NT2/D1 (cell line): ENCODE measurements at places on chromosomes 4 and X.

DNA sequence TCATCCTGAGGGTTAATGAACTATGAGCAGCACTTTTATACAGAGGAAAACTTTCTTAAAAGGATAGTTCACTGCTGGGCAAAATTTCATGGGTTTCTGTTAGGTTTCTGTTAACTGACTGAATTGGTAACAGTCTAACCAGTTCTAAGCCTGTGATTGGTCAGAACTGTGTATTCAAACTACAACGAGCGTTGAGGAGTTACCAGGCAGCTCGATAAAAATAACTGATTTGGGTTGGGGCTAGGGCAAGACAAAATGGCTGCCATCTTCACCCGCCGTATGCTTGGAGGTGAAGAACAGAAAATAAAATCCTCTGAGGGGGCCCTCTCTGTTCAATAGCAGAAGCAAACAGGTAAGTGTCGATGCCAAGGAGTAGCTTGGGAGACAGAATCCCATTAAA, 22.0 kb downstream of the FAM133A start:
- no peak for DNase-seq

GRCh38 chr4:103410386-103410785, 212.2 kb upstream of the CENPE start:
- no peak for DNase-seq

DNA sequence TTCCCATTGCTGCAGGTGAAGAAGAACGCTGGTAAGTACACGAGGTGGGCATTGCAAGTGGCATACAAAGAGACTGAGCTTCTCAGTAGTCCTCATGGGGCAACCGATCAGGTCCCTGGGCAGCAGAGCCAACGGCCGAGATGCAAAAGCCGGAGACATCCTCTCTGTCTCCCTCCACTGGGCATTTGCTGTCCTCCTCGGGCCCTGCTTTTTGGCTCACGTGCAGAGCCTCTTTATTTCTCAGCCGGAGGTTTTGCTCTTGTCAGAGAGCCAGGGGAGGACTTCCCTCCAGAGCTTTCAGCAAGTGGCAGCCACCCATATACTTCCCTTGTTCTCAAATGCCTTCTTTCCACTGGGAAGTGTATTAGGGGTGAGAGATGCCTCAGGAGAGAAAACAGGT, 18.0 kb downstream of the STARD8 start:
- DNase-seq: no peak

GRCh38 chr4:169640261-169640870, 20.0 kb downstream of the CLCN3 start:
- DNase-seq: no peak

- no peak for DNase-seq
These were observed 502.8 kb downstream of the CFAP47 start for GRCh38 chrX:36422368-36422767.

- no peak for DNase-seq
These were observed 76.6 kb downstream of the USO1 start for GRCh38 chr4:75800972-75801371.

- peak; percentile 22 for DNase-seq
These were observed 1028.4 kb upstream of the INTU start for GRCh38 chr4:126604268-126604867.

DNA sequence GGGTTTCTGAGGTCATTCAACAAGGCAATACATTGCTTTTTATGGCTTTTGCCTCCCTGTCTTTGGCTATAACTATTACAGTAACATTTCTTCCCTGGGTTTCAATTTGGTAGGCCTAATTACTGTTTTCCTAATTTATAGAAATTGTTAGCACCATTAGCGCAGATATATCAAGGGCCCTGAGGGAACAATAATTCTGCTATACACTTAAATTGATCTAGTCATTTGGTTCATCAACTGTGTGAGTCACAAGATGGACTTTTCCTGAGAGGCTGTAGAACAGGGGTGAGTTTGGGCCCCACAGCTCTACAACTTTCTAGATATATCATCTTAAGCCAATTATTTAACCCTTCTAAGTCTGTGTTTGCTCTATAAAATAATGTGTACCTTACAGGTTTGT, 107.9 kb downstream of the COMMD8 start:
- DNase-seq: no peak

- DNase-seq: no peak
These were observed 2.2 kb downstream of the NEXMIF start for GRCh38 chrX:74922922-74923543.

- DNase-seq: no peak
These were observed 615.4 kb upstream of the GRID2 start for GRCh38 chr4:91688413-91688812.

GRCh38 chr4:10096978-10097335, 19.6 kb downstream of the WDR1 start:
- no peak for DNase-seq

GRCh38 chr4:84985952-84986351, 19.5 kb upstream of the WDFY3 start:
- DNase-seq: no peak

DNA sequence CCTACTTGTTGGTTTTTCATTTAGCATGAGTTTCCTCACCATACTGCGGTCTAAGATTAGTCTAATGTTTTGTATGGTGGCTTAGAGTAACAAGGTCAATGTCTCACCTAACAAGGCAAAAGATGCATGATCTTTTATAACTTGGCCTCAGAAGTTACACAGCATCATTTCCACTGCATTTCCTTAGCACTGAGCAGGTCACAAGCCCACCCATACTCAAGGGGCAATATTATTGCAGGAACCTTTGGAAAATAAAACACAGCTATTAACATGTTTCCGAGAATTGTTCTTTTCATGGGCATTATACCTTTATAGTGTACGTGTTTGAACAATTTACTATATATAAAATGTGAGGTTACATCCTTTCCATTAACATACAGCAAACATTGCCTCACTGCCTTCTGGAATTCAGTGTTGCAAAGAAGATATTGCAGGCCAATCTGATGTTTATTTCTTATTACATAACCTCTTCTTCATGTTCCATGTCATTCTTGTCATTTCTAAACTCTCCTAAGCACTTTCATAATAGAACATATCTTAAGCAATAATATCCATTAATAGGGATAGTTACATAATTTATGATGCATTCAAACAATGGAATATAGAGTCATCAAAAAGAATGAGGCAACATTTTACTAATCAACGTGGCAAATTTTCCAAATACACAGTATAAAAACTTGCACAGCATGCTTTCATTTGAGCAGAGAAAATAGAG, 153.8 kb downstream of the AREG start:
- no peak for DNase-seq

GRCh38 chr4:110501826-110502225, 25.9 kb downstream of the ENPEP start:
- no peak for DNase-seq

DNA sequence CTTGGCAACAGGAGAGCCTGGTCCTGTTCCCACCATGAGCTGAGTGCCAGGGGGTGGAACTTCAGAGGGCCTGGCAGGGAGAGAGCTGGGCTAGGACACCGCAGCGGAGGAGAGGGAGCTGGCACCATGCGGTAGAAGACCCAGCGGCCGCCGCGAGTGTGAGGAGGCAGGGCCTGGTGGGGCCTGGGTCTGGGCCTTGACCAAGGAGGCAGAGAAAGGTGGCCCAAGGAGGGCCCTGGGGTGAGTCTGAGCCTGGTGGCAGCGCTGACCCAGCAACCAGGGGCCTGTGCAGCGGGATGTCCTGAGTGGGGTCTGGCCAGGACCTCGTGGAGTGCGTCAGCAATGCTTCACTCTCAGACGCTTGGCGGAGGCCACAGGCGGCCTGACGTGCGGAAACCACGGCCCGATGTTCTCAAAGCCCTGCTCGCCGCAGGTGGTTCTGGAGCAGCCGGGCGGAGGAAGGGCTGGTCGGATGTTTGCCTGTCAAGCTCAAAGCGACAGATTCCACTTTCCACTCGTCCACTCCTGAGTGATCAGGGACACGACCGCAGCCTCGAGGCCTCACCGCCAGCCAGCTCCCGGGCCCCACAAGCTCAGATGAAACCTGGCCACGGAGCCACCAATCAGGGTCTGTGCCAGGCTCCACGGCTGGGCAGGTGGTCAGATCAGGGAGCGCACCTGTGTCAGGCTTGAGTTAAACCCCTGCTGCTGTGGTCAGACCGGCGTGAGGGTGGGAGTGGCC, 20.8 kb downstream of the ATP5ME start:
- DNase-seq: no peak

DNA sequence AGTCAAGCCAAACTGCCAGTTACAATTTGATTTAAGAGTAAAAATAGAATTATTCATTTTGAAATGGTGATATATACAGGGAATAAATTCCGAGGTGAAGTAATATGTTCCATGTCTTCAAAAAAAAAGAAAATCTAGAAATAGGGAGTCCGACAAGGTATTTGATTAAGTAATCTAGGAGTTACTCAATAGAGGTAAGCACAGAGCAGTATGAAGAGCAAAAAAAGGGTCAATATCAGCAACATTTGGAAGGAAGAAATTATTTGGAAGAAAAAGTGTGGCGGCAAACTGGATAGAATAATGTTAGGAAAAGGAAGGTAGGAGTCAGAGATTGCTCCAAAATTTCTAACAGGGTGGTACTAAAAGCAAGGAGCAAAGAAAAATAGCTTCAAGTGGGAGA, 113.7 kb upstream of the BMP3 start:
- no peak for DNase-seq

GRCh38 chr4:90190525-90190924, 63.3 kb downstream of the CCSER1 start:
- DNase-seq: no peak

DNA sequence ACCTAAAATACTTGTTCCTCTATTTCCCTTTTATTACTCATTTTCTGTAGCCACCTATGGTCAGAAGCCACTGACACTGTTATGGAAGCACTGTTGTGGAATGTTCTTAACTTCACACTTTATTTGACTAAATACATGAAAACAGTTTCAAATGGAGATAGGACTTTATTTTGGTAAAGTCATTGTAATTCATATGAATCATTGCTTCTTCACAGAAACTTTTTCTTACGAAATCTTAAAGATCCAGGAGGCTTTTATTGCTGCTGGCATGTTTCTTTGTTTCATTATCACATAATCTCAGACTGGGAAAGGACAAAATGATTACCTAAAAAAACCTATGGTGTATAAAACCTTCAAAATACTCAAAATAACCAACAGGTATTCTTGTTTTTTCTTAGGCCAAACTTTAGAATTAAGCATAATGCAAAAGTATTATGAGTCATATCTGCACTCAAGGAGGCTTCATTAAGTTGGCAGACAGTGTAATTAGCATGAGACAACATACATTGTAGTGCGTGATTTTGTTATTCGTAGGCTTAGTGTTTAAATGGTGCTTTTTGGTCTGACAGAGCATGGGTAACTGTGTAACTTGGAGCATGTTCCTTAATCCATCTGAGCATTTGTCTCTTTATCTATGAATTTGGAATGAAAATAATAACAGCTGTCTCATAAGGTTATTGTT, 58.0 kb downstream of the SH3BGRL start:
- DNase-seq: no peak

DNA sequence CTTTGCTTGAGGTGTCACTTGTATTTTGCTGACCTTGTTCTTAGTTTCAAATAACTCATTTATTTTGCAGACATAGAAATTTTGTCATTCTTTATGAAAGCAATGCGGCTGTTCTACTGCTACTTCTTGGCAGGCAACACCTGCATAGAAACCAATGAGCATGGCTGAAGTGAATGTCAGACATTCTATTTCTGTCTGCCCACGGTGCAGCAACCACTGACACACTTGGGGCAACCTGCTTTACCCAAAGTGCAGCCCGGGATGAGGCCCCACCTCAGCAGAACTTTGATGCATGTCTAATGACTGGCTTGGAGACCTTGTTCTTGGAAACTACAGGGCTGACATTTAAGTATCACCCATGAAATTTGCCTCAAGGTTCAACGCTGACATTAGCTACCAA, 93.6 kb downstream of the RBM47 start:
- no peak for DNase-seq

GRCh38 chr4:176726803-176727202, 65.9 kb downstream of the VEGFC start:
- no peak for DNase-seq

DNA sequence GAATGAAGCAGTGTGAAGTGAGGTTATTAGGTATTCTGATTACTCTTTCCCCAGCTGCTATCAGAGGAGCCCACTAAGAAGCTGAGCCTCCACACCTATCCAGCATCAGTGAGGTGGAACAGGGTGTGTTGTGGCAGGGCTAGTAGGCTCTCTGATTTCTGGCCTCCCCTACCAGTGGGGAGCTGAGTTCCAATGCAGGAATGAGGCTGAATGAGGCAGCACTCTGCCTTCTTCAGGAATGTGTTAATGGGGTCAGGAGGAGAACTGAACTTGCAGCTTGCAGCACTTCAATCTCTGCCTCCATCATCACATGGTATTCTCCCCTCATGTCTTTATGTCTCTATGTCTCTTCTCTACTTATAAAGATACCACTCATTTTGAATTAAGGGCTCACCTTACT, 26.9 kb downstream of the SOX3 start:
- peak; percentile 16 for DNase-seq

DNA sequence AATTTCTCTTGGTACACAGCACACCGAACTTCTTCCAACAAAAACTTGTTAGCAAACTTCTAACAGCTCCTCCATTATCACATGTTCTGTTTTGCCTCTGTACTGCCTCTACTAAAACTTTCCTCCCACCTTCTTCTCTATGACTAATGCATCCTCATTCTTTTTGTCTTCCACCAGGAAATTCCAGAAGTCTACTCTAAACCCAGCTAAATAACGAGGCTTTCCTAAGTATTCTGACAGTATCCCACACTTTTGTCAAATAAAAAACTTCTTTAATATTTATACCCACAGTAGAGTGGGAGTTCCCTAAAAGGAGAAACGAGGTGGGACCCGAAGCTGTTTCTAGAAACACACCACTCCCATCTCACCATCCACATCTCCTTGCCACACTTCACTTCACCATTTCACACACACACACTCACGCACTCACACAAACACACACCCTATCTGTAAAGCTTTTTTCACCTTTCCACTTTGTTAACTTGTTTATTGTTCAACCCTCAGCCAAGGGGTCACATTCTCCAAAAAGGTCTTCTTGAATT, 280.3 kb downstream of the ARAP2 start:
- DNase-seq: no peak

GRCh38 chr4:122379239-122379638, 428 bp downstream of the ADAD1 start:
- DNase-seq: no peak

- DNase-seq: no peak
These were observed 108.7 kb upstream of the TTC29 start for GRCh38 chr4:147054228-147054872.

- peak; percentile 46 for DNase-seq
These were observed 60.6 kb downstream of the CHRDL1 start for GRCh38 chrX:110734894-110735541.

- no peak for DNase-seq
These were observed 14.6 kb downstream of the SMAD1 start for GRCh38 chr4:145496292-145496691.

GRCh38 chr4:180636696-180637404, 1606.4 kb upstream of the TENM3 start:
- no peak for DNase-seq

- DNase-seq: peak; percentile 62
These were observed at the start of gene UTP14A for GRCh38 chrX:129905787-129906580. Gene UTP14A, plus strand, starts transcription at chrX:129906164. Its CDS starts 47 bp downstream, at chrX:129906211.
